ENCODE measurements at places on chromosomes 2 and 18.

DNA sequence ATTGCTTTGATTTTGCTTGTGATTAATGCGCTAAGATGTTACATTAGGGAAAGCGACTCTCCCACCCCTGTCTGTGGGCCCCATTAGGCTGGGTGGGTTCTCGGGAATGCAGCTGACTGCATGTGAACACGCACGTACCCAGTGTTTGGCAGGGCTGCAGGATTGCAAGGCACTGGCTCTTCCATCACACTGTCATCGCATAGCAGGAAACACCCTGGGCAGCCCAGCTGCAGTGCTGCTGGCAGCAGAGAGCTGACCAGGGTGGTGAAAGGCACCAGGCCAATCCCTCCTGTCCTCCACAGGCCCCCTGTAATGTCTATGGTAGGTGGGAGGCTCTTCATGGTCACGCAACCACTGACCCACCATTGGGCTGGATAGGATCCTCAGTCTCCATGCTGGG lies 34.4 kb upstream of the FZD7 start:
- peak; percentile 69 for DNase-seq

DNA sequence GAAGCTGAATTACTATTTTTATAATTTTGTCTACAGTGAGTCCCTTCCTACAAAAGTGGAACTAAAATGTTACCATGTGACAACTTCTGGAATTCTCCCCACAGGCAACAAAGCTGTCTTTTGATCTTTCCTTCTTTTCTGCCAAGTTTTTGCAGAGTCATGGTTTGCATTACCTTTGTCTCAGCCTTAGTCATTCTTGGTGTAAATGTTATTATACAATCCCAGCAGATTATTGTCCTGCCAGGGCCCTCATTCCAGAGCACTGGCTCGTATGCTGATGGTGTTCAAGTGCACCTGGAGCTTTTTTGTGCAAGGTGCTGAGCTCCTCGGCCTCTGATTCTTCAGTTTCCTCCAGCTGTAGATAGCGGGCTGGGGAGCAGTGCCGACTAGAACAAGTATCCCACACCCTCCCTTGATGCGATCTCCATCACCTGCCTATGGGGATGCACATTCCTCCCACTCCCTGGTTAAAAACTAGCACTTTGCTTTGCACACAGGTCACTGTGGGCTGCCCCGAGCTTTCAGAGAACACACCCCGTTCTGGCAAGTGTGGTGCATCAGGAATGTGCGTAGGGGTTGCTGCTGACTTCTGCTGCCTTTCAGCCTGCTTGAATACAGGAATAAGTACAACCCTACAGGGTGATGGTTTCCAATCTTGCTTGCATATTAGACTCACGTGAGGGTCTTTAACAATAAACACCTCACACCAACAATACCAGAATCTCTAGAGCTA lies 263.6 kb downstream of the RNF144A start:
- DNase-seq, result no peak

DNA sequence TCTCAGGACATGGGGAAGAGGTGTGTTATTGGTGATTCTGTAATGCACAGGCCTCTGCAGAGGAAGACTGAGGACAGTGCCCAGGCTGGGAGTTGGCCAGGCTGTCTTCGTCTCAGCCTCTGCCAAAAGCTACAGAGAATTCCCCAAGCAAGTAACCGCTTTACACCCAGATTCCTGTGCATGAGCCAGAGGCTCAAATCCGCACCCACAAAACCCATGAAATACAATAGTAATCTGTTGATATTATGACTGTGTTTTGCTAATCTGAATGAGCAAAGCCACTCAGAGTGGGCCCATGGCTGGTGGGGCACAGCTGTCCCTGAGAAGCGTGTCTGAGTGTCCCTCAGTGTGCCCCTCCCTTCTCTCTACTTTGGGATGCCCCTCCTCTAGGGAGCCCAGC lies 149.5 kb upstream of the PXDN start:
- DNase-seq, result no peak

GRCh38 chr2:160479269-160479668 lies 14.3 kb downstream of the RBMS1 start:
- DNase-seq, result no peak

GRCh38 chr2:133657591-133657990 lies 89.3 kb upstream of the NCKAP5 start:
- peak; percentile 65 for DNase-seq

DNA sequence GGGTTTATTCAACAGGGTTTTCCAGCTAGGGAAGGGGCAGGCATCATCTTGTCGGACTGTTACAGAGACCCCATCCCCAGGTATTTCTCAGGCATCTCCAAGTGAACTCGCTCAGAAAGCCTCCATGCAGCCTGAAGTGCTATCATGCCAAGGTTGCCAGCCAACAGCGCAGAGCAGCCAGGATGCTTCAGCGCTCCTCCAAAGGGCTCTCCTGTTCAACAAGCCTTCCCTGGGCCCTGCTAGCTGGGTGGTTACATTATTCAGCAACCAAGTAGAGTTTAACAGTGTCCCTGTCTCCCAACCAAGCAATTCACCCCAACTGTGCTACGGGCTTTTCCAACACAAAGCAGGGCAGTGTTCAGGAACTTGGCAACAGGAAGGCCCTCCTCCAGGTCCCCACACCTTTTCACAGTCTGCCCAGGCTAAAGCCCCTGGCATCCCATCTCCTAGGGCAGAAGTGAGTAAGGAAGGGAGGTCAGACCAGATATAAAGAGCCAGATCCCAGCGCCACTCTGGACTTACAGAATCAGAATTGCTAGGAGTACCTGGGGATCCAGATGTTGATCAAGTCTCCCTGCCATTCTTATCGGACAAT lies 52.9 kb downstream of the ZBTB7C start:
- DNase-seq, result no peak

DNA sequence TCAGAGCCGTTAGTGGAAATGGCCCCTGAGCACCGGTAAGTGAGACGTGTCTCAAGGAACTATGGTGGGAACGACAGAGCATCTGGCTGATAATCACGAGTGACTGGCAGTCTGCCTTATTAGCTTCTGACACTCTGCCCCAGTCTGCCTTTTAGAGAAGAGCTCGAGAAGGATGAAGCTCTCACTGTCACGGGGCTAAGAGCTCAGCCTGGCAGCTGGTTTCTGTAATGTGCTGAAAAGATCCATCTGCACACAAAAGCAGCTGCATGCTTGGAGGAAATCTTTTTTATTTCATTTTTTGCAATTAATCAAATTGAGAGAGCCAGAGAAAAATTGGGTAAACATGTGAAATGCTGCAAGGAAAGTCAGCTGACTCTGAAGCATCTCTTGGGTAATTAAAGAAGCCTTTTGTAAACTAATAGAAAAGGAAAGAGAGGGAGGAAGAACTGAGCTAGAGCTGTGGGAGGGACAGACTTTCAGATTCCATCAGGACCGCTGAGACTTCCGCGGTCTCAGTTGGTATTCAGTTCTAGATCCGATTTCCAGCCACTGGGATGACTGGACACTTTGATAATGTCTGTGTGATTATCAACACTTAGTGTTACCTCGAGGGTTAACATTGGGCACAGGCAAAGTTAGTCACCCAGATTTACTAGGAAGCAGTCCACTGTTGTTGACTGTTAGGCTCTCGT lies 24.4 kb downstream of the MBP start:
- peak; percentile 67 for DNase-seq

- no peak for DNase-seq
Observed at GRCh38 chr2:219968685-219969345, 341.4 kb downstream of the SLC4A3 start.

DNA sequence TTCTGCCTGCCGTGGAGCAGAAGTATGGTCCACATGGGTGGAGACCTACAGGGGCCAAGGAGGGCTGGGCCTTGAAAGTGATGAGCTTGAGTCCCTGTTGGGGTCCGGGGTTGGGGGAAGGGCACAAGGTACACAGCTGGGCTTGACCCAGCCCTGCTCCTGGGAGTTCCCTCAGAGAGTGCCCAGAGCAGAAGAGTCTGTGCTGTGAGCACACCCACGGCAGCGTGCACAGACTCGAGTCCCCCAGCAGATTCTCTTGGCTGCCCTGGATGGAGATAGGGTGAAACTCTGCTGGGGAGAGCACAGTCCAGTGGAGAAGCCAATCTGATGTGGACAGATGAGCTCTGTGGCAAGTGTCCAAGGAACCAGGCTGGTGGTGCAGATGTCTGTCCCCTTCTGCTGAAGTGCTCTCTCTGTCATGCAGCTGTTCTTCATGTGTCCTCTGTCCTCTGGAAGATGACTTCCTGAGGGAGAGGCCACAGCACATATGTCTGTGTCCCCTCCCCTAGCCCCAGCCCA lies 27.5 kb downstream of the INPP4A start:
- no peak for DNase-seq

DNA sequence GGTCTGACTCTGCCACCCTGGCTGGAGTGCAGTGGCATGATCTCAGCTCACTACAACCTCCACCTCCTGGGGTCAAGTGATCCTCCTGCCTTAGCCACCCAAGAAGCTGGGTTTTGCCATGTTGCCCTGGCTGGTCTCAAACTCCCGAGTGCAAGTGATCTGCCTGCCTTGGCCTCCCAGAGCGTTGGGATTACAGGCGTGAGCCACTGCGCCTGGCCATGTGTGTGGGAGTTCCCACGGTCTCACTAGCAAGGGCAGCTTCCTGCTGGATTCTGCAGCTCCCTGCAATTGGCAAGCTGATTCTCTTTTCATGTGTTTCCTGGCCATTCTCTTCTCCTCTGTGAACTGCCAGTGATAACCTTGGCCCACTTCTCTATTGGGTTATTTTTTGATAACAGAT lies 84.0 kb downstream of the USP40 start:
- no peak for DNase-seq

- DNase-seq, result no peak
Observed at GRCh38 chr18:70207181-70207580, 1.7 kb upstream of the RTTN start.

- no peak for DNase-seq
Observed at GRCh38 chr2:127810156-127810618, 784 bp downstream of the WDR33 start.

GRCh38 chr2:64423303-64423702 lies 30.7 kb upstream of the LGALSL start:
- no peak for DNase-seq

- DNase-seq, result no peak
Observed at GRCh38 chr2:230843132-230843531, 21.6 kb upstream of the ITM2C start.

GRCh38 chr2:118148809-118149208 lies 60.5 kb downstream of the INSIG2 start:
- DNase-seq, result no peak

All from skeletal muscle cell (primary cell).